ENCODE measurements at places on chromosomes 2 and 18. TPM values are rescaled to one million over a fixed set of nuclear protein-coding genes. Genes with fewer than 3 reads are reported as not detected.

Gene CCDC74A
- 17.2 TPM for total RNA-seq

Gene ABCG8
- total RNA-seq, result not detected

Gene EMILIN2
- total RNA-seq, result 12.4 TPM

Gene IL18RAP
- 0.26 TPM for total RNA-seq

Gene CYS1
- 0.39 TPM for total RNA-seq

Gene MOCOS
- 1.4 TPM for total RNA-seq

Gene IL37
- total RNA-seq, result not detected

Gene LBX2
- 0.64 TPM for total RNA-seq

Gene DSC1
- not detected for total RNA-seq

Gene GPC1
- 124 TPM for total RNA-seq

Gene SATB2
- total RNA-seq, result 7.3 TPM

Gene COL3A1
- total RNA-seq, result 1,834 TPM

Gene CGREF1
- 4.6 TPM for total RNA-seq

Gene PSD4
- 8.3 TPM for total RNA-seq

Gene LDLRAD4
- total RNA-seq, result 0.52 TPM

Gene ERFE
- total RNA-seq, result 2.4 TPM

Gene TYMS
- total RNA-seq, result 41.2 TPM

Gene LIMS2
- 1.3 TPM for total RNA-seq

Gene SAG
- total RNA-seq, result not detected

Gene PREPL
- total RNA-seq, result 17.2 TPM

All from epithelial cell of alveolus of lung (primary cell).